Hematopoietic multipotent progenitor cell treated with erythropoietin and hydrocortisone succinate and interleukin-3 and kit ligand, for 17 days (in vitro differentiated cells): ENCODE measurements at places on chromosomes 16 and 17.

DNA sequence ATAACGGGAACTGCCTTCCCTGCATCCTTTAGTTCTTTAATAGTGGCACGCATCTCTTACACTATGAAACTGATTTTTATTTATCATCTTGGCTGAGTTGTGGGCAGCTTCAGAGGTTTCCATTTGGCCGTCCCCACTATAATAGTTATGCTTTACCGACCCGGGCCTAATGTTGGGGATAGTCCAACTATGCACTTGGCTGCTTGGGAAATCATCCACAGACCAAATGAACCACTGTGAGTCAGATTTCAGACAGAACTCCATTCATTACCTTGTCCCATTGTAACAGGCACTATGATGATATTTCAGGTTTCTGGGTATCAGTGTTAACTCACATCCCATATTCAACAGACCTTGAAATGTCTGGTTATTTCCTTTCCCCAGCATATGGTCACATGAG is 6.1 kb upstream of the SLFN5 start:
- no peak for DNase-seq

DNA sequence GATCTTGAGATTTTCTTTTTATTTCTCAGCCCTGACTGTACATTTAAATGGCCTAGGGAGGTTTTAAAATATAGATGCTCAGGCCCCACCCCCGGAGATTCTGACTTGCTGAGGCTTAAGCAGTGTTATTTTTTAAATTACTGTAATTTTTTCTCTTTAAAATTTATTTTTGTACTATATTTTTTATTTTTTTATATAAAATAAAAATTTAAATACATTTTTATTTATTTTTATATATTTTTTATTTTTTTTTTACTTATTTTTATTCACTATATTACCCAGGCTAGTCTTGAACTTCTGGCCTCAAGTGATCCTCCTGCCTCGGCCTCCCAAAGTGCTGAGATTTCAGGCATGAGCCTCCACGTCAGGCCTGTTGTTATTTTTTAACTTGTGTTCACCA is 83.3 kb downstream of the KATNIP start:
- DNase-seq, result no peak

DNA sequence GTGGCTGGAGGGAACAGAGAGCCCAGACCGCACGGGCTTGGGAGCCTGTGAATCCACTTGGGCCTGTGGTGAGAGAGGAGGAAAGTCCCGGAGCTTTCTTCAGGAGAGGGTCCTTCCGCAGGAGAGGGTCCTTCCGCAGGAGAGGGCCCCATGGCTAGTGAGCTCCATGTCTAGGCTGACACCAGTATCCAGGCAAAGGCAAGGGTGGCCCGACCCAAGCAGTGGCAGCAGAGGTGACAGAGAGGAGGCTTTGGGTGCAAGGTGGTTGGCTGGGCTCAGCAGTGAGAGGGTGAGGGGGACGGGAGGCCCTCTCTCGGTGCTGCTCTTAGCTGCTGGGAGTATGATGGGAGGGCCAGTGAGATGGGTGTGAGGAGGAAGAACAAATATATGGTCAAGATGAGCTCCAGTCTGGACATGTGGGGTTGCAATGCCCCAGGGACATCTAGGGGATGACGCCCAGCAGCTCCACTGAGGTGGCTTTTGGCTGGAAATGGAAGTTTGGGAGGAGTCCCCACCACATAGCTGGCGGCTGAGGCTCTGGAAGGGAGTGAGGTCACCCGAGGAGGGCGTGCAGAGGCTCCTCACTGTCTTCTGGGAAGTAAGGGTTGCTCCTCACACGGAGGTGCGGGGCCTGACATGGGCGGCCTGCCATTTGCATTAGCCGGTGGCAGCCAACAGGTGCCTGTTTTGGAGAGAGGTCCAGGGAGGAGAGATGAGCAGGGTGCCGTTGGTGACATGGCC is 2.3 kb upstream of the HSD3B7 start:
- DNase-seq, result no peak

DNA sequence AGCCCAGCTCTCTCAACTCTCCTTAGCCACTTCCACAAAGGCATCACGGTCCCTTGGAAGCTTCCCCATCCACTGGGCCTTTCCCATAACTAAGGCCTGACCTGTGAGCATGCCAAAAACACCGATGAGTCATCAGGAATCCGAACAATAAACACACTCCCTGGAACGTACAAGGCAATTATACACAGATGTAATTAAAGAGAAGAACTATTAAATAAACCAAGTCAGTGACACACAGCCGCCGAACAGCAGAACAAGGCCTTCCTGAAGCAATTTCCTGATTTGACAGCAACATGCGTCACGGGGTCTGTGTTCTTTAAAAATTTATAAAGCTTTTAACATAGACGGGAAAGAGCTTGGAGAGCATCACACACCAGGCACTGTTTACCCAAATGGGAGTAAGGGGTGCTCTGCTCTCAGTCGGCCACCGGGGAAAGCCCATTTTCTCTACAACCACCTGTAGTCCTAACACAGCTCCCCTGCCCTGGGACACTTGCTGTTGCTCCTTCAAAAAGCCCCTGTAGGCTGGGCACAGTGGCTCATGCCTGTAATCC is 29.4 kb downstream of the COG7 start:
- DNase-seq, result no peak

DNA sequence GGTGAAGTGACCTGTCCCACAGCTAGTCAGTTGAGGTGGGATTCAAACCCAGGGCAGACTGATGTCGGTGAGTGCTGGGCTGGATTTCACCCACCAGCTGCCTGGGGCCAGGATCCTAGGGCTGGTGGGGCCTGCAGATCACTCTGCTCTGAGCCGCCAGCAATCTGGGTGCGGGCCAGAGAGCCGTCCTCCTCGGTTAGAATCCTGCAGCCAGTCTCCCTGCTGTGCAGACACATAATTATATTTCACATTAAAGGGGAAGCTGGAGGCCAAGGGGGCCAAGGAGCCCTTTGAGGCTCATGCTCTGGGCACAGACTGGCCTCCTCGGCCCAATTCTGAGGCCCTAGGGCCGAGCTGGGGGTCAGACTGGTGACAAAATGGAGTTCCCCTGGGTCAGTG is 996 bp upstream of the KCNJ12 start:
- no peak for DNase-seq

DNA sequence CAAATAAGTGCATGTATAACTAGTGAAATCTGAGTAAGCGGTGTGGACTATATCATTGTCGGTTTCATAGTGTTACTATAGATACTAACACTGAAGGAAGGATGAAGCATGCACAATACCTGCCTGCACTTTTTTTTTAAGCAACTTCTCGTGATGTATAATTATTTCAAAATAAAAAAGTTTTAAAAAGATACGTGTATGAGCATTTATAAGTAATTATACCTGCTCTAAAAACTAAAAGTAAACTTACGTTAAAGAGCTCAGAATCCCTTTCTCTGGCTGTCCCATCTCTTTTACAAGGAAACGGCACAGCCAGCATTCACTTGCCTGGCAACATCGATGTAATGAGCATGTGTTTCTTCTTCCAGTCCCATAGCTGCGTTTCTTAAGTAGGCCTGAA is 31.3 kb upstream of the ARL6IP1 start:
- no peak for DNase-seq

DNA sequence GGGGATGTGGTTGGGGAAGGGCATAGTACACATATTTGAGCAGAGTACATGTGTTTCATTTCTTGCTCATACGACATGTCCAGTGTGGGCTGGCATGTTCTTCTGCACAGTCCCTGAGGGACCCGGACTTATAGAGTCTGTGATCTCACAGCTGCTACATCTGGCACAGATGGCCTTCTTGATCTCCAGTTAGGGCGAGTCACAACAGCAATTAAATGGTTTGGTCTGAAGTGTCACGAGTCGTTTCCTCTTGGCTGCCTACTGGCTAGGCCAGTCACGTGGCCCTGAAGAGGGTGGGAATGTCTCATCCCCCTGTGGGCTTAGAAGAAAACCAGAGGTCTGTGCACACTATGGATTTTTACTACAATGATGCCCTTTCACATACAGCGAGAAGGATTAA is 443.6 kb downstream of the WWOX start:
- DNase-seq, result no peak
